CD4-positive, alpha-beta T cell treated with Interleukin-6 for 4 hours (primary cell): ENCODE measurements at places on chromosomes 4 and X.

DNA sequence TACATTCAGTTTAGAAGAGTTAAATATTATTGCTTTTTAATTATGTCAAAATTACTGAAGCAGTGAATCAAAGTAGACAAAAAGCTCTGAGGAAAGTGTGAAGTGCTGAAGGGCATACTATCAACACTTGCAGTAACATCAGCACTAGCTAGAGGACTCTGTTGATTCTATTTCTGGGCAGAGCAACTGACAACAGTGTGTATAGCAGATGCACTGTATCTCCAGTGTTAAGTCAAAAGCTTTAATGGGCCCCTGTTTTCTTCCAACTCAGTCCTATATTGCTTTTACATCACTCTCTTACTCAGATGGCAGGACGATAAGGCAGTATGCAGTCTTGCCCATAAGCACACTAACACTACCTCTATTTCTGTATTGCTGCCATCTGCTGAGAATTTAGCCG, 435.2 kb upstream of the AMOT start:
- no peak for DNase-seq

- DNase-seq: no peak
These were observed 136.7 kb downstream of the GPR143 start for GRCh38 chrX:9628779-9629493.

DNA sequence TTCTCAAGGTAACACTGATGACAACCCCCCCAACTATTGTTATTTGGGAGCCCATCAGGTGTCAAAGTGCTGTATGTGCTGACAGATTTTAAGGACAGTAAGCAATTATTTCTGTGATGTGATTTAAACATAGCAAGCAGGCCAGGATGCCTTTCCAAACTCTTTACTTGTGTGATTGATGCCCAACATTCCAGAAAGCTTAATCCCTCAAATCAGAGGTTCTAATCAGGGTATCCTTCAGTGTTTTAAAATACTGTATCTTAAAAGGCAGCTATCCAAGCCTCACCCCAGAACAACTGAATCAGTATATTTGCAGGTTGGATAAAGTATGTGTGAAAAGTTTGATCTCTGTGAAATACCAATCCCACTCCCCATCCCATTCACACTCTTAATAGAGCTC, 119.7 kb downstream of the GASK1B start:
- no peak for DNase-seq

- no peak for DNase-seq
These were observed 20.8 kb upstream of the ZCCHC12 start for GRCh38 chrX:118802857-118803256.

- peak; percentile 46 for DNase-seq
These were observed 41.5 kb downstream of the CD40LG start for GRCh38 chrX:136689436-136689835.

DNA sequence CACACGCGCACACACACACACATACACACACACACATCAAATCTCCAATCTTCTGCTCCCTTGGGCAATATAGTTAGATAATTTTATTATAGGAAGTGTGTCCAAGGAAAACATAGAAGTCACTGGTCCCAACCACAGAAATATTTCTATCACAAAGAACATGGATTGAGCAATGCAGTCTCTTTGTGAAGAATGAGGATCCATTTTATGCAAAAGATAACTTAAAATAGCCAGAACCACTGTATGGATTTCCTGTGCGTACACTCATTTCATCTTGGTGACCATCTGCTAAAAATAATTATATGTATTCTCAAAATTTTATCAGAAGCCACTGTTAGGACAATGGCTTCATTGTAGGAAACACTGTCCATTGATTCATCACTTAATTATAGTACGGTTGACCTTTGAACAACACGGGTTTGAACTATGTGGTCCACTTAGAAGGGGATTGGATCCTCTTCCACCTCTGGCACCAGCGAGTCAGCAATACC, 169.6 kb upstream of the MXRA5 start:
- DNase-seq: no peak

GRCh38 chrX:111409326-111409725, 2.7 kb downstream of the DCX start:
- no peak for DNase-seq

- no peak for DNase-seq
These were observed 104.4 kb upstream of the MYOZ2 start for GRCh38 chr4:119031218-119031617.

DNA sequence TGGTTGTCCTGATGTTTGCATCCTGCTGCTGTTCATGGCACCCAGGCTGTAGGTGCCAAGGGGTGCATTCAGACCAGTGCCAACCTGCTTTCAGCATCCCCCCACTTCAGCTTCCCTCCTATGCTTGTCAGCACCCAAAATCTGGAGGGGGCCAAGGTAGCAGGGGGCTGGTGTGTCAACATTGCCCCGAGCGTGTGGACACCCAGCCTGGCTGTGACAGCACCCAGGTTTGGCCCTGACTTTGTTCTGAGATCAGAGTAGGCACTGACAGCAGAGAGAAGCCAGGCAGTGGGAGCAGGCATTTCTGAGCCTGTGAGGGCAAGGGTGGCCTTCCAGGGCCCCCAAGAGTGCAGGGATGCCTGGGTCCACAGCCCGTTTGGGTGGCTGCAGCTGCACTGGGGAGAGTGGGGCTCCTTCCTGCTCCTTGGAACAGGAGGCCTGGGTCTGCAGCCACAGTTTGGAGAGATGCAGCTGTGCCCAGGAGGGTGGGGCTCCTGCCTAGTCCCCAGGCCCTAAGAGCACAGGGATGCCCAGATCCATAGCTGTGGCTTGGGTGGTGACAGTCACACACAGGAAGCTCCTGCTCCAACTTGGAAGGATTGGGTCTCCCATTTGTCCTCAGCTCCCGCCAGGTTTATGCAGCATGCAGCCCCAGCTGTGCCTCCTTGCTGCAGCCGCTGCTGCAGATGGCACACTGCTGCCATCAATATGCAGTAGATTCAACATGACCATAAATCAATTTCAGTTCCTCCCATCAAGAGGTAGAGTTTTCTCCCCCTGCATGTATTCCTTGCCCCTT, 12.3 kb upstream of the PPM1K start:
- no peak for DNase-seq

GRCh38 chrX:21873063-21873775, 17.4 kb downstream of the YY2 start:
- no peak for DNase-seq

DNA sequence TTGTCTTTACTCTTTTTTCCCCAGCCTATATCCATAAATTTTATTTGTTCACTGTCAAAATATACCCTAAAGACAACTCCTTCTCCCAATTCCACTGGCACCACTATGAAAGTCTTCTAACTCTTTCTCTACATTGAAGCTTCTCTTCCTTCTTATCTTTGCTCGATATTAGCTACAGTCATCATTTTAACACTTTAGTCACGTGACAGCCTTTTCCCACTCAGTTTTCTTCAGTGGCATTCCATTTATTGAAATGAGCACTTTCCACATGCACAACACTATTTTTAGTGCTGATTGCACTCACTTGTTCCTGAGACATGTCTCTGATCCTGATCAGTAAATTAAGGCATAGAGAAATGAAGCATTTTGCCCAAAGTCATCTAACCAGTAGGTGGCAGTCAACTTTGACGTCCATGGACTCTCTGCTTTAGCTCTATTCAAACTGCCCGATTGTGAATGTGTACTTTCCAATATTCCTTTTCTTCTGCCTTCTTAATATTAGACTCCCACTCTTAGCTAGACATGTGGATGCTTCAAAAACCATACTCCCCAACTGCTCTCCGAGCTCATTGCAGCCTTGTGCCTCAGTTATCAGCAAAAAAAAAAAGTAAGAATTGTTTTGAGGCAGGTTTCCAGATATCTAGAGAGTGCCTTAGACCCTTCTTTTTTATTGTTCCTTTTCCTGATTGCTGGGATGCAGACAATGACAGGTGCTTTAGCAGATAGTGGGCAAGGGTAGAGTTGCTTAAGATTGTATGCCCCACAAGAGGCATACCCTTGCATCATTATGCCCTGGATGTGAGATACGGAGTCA, 394.4 kb upstream of the ADGRL3 start:
- DNase-seq: no peak

DNA sequence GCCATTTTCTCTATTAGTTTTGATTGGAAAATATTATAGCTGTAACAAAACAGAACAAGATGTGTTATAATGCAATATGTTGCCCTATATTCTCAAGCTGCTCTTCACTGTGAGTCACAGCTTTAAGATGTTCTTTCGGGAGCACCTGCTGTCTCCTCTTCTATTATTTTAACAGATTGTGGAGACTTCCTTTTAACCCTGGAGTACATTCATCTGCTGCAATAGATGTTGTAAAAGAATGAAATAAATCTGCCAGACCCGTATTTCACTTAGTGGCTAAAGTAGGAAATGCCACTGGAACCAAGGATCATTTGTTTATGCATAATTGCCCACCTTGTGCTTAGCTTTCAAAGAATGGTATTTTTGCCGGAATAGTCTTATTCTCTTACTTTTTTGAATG, 11.1 kb downstream of the LSM6 start:
- no peak for DNase-seq

DNA sequence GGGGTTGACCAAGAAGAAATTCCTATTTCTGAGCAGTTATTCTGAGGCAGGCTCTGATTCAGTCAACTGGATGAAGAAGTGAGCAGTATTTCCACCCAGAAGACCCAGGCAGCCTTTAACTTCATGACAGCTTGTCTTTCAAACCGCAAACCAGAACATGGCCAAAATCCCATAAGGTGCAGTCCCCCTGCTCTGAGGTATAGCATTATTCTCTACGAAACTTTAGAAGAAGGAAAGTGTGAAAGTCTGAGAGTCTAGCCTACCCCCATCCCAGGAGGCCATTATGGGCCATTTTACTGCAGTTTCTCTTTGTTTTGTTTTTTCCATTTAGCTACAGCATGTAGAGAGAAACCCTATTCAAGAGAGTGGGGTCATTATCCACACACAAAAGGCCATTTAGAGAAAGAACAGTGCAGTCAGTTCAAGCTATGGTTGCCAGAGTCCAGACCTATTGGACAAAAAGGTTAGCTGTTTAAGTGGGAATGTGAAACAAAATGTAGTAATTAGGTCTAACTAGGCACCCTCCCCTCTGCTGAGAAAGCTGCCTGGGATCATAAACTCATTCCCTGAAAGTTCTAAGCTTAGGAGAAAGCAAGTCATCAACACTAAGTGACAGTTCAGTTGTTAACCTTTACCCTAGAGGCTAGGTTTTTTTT, 52.1 kb upstream of the RASGEF1B start:
- no peak for DNase-seq

GRCh38 chr4:52643785-52644244, 15.3 kb downstream of the USP46 start:
- DNase-seq: no peak

DNA sequence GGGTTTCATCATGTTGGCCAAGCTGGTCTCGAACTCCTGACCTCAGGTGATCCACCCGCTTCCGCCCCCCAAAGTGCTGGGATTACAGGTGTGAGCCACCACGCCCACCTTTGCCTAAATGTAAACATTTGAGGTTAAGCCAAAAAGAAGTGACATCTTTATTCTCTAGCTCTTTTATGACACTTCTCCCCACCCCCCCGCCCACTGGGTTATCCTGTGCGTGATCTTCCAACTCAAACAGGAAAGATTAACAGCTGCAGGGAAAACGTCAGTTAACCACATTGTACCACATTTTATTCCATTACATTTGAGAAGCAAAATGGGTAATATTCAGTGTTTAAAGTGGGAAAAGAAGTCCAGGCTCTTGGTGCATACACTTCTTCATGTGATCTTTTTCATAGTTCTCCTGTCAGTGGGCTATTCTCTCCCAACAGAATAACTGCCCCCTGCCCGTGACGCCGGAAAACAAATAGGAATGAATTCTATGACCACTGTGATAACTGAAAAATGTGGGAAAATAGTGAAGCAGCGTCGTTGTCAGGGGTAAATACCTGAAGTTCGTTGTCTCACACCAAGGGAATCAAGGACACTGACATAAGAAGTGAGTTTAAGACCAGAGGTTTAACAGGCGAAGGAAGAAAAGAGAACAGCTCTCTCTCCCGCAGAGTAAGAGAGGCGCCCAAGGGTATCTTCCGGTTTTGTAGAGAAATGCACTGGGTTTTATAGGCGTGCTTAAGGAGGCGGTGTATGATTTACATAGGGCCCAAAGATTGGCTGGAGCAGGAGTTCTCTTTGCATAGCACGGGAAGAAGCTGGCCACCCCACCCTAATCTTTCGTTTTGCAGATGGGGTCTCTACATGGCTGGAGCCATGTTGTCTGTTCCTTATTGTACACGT, 9.7 kb upstream of the SRD5A3 start:
- no peak for DNase-seq

DNA sequence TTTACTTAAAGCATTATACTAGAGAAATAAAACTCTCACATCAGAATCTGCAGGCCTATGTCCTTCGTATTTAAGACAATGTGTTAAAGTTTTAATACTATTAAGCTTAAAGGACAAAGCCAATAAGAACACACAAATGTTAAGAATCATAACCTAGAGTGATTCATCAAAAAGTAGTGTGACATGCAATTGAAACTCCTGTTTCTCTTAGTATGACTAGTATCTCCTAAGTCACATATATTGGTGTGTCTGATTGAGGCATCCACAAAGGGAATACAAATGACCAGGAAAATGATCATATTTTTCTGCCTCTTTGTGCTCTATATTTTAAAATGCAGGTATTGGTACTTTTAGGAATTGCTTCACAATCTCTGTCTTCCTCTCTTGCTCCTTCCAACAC, 23.8 kb downstream of the GPRASP3 start:
- DNase-seq: no peak

GRCh38 chrX:318068-318738, 393 bp downstream of the GTPBP6 start:
- DNase-seq: peak; percentile 97

DNA sequence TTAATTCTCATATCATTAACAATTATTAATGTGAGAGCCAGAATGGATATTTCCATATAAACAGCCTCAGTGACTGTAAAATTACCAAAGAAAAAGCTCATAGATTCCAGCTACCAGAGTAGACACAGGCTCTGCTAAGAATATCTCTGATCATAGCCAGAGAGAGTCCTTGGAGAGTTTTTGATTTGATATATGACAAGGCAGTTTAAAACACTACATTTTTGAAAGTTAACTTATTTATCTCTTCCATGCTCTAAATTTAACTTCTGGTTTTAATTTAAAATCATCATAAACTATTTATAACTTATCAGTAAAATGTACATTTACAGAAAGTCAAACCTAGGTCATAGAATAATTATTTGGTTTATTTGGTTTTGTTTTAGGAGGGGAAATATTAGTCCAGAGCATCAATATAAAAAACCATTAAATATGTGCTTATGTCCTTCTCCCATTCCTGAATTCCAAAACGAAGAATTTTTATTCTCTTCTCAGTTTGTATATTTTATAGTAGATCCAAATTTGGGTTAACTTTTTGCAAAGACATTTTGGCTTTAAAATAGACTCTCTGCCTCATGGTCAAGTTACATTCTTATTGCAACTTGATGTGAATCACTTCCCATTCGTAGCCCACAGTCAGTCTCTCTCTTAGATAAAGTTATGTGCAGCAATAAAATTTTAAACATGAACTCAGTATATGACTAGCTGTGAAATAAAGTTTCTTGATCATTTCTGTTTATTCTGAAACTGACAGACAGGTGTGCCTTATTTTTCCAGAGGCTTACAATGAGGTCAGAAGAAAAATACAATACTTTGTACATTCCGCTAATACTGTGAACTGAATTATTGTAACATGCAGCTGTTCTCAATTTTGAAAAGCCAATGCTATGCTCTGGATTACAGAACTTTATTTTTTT, 267.1 kb downstream of the PAPSS1 start:
- no peak for DNase-seq

GRCh38 chr4:15158406-15159091, 156.3 kb downstream of the CPEB2 start:
- DNase-seq: no peak
